Lung microvascular endothelial cell (primary cell): ENCODE measurements at places on chromosomes 4 and X.

DNA sequence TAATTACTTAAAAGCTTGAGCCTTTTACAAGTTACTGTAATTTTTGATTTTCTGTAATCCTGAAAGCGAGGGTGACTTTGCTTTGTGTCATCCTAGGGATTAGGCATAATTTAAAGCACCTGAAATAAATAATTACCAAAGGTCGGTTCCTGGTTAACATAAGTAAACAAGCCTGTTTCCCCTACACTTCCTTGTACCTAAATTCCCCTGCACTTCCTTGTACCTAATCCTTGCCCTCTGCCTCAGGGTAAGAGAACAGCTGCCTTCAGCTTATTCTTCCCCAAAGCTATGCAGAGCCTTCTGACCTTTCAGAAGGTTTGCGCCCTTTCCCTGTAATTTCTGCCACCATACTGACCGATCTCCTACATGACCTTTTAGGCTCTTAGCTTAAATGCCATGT lies 166.1 kb upstream of the PDE5A start:
- DNase-seq: no peak

- no peak for DNase-seq
These were observed 137.2 kb downstream of the RAPGEF2 start for GRCh38 chr4:159240046-159240445.

GRCh38 chr4:87855559-87855958 lies 22.8 kb downstream of the MEPE start:
- DNase-seq: no peak

DNA sequence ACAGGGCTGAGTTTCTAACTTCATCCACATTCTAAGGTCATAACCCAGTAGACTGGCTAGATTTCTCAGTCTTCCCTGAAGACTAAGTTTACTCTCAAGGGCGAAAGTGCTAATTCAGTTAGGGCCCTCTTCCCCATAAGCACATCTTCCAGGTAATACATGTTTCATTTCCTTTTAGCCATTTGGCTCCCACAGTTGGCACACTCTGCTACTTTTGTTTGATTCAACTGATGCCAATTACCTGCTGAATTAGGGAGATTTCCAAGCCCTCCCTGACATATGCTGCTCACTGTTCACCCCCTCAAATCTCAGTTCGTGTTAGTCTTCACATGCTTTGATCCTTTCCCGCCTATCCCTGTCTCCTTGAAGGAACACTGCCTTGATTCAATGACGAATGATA lies 17.0 kb upstream of the WDR17 start:
- no peak for DNase-seq

GRCh38 chr4:2887343-2887742 lies 43.7 kb downstream of the ADD1 start:
- DNase-seq: no peak

GRCh38 chr4:38664706-38665401 lies 855 bp downstream of the KLF3 start:
- peak; percentile 74 for DNase-seq

DNA sequence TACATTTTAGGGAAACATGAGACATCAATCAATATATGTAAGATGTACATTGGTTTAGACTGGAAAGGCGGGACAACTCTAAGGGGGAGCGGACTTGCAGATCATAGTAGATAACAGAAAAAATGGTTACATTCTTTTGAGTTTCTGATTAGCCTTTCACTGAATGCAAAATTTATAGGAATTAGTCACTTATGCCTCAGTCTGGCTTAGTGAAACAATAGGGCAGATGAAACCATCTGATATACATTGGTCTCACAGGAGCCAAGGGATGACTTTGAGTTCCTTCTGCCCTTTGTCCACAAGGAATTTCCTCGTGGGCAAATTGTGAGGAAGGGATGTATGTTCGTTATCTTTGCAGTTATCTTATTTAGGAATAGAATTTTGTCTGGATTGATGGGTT lies 128.2 kb downstream of the ARSF start:
- DNase-seq: no peak

DNA sequence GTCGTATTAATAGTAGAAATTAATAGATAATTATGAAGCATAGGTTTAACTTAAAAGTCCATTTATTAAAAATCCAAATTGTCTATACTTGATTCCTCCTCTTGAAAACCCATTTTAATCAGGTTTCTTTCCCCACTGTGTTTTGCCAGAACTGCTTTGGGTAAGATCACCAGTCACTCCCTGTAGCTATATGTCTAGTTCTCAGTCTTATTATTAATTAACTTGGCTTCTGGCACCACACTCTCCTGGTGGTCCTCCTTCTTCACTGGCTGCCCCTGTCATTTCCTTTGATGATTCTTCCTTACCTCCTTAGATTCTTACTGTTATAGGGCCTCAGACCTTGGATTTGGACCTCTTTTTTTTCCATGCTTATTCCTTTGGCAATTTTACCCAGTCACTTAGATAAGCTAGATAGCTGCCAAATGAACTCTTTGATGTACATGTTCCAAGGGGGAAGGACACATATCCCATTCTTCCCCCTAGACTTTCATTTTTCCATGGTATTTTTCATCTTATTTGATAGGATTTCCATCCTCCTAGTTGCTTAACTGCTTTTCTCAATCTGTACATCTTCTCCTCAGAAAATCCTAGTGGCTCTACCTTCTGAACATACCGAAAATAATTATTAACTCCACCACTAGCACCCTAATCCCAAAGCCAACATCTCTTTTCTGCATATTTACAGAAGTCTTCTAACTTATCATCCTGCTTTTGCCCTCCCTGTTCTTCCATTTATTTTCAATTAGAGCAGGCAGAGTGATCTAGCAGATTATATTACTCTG lies 24.5 kb downstream of the GIMD1 start:
- no peak for DNase-seq
